ENCODE measurements at places on chromosomes 11 and 22. TPM values are rescaled to one million over a fixed set of nuclear protein-coding genes. Genes with fewer than 3 reads are reported as not detected.

The FAM180B gene
- total RNA-seq = 0.15 TPM

The SNX32 gene
- total RNA-seq = 2.3 TPM

The MS4A6E gene
- not detected for total RNA-seq

The ASCC2 gene
- total RNA-seq = 93.7 TPM

The PAX6 gene
- total RNA-seq = not detected

The DLG2 gene
- 0.88 TPM for total RNA-seq

The SYTL2 gene
- total RNA-seq = 96.5 TPM

The RTN4R gene
- total RNA-seq = 2.0 TPM

The MB gene
- total RNA-seq = 0.80 TPM

The ARHGAP20 gene
- not detected for total RNA-seq

The DEUP1 gene
- not detected for total RNA-seq

The TMEM138 gene
- total RNA-seq = 64.6 TPM

The MOV10L1 gene
- not detected for total RNA-seq

The C11orf16 gene
- not detected for total RNA-seq

The TMEM45B gene
- 0.93 TPM for total RNA-seq

The OR10AG1 gene
- not detected for total RNA-seq

The TYMP gene
- total RNA-seq = 173 TPM

The MCHR1 gene
- not detected for total RNA-seq

The LRP4 gene
- not detected for total RNA-seq

The PHF21B gene
- 0.51 TPM for total RNA-seq

The KCNK4 gene
- total RNA-seq = not detected

The TSSK2 gene
- total RNA-seq = not detected

The CNIH2 gene
- 3.1 TPM for total RNA-seq

The ASCL3 gene
- not detected for total RNA-seq

The OR2D2 gene
- 0.20 TPM for total RNA-seq

The QSER1 gene
- 13.3 TPM for total RNA-seq

The TEX12 gene
- not detected for total RNA-seq

The LRRC32 gene
- total RNA-seq = 4.7 TPM
